ENCODE measurements at places on chromosomes 7 and 10. TPM values are rescaled to one million over a fixed set of nuclear protein-coding genes. Genes with fewer than 3 reads are reported as not detected.

Gene GJD4
- total RNA-seq, result not detected

Gene CYP2C19
- 0.26 TPM for total RNA-seq

Gene UTF1
- not detected for total RNA-seq

Gene MYL10
- not detected for total RNA-seq

Gene ZNF467
- total RNA-seq, result 3.5 TPM

Gene ASB10
- not detected for total RNA-seq

Gene VWC2
- not detected for total RNA-seq

Gene CHST12
- 0.51 TPM for total RNA-seq

Gene TMEM26
- under 0.01 TPM for total RNA-seq

Gene MYL7
- total RNA-seq, result not detected

Gene NAT16
- total RNA-seq, result not detected

Gene MCM10
- 0.38 TPM for total RNA-seq

Gene TAS2R5
- 3.9 TPM for total RNA-seq

Gene LIPF
- total RNA-seq, result not detected

Gene RBP4
- not detected for total RNA-seq

Gene SORBS1
- total RNA-seq, result 0.13 TPM

DNA sequence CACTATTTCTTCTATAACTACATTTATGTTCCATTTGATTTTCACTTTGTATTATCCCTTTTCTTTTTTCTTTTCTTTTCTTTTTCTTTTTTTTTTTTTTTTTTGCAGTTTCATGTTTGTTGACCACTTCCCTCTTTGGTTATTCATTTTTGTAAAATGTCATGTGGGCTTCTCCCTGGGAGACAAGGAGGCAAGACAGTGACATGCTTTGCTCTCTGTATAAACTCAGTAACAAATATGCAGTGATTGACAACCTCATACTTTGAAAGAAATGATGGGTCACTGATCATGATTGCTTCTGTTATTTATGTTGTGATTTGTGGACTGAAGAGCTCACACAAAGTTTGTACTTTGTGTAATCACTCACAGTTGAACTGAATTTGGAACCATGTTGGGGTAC, 90.2 kb upstream of the ABI1 start:
- no peak for DNase-seq

DNA sequence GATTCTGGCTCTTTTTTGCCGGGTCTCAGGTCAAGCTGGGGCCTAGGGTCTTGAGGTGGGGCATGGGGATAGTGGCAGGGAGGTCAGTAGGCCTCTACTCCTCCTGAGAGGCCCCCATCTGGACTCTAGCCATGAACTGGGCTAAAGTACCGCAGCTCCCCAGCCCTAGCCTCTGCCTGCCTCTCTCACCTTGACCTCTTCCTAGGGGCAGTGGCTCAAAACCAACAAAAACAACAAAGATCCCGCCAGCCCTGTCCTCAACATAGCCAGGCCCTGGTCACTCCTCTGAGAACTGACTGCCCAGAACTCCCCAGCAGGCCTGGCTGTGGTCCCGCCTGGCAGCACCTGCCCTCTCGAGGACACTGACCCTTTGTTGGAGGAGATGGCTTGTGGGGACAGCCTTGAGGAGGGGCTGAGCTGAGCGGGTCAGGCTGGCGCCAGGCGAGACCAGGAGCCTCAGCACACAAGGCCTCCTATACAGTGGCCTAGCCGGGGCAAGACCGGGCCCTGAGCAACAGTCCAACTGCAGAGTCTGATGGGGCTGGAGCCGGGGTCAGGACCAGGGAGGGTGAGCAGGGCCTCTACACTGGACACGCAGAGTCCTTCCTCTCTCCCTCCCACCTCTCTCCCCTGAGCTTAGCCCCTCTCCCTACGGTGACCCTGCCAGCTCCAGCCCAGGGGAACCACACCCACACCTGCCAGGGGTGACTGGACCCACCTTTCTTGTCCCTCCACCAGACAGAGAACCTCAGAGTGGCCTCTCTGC, 11.6 kb upstream of the PPIF start:
- no peak for DNase-seq

- no peak for DNase-seq
Observed at GRCh38 chr7:75584354-75584753, 92.2 kb downstream of the SPDYE5 start.

DNA sequence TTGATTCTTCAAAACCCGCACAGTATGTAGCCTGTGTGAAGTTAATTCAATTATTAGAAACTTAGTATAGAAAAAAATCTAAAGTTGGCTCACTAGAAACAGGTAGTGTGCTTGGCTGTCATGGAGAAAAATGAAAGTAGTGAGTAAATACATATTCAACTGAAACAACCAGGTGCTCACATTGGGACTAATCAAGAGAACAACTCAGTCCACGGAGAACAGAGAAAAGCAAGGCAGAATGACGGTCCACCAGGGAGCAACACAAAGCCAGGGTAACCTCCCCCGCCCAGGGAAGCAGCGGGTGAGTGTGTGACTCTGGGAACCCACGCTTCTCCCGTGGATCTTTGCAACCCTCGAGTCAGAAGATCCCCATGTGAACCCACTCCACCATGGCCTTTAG, 300.5 kb downstream of the SORCS1 start:
- no peak for DNase-seq

DNA sequence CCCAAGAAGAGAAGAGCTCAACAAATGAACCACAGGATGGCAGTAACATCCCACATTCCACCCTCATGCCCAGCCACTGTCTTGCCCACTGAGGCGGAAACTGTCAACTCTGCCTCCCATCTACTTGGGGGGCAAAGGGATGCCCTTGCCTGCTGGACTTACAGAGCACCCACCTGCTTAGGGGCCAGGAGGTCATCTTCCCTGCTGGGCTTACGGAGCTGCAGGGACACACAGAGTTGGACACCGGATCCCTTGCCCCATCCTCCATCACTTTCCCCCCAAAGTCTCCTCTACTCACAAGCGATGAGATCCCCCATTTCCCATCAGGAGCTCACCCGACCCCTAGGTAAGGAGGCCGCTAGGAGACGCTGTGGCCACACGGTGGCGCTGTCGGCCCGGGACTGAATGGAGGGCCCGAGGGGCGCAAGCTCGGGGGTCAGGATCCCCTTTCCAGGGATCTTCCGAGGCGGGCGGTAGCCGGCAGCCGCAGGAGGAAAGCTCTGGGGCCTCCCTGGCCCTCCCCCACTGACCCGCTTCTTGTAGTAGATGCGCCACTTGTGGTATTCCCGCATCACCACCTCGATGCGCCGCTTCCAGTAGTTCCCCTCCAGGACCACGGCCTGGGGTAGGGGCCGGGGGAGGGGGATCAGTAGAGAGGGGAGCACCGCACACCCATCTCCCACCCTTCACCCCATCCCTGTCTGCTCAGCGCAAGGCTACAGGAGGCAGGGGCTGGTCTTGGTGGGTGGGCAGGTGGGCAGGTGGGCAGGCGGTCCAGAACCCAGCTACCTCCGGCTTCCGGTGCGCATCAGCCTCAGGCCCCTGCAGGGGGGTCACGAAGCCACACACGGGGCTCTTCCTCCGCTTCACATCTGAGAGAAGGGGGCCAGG, 17.3 kb downstream of the MLXIPL start:
- no peak for DNase-seq

DNA sequence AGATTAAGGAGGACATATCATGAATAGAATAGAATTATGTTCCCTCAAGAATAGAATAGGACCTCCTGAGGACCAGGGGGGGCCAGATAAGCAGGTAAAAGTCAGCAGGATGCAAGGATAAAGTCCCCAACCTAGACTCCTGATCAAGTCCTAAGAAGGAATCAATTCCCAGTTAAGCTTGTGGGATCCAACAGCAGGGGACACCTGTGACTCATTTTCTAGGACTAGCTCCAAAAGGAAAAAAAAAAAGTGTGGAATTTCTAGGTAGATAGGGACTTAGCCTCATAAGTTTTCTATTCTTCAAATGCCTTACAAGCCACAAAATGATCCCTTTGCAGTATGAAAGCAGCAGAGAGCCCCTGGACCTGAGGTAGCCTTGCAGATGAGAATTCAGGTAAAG, 336.2 kb downstream of the WDR11 start:
- peak; percentile 25 for DNase-seq

DNA sequence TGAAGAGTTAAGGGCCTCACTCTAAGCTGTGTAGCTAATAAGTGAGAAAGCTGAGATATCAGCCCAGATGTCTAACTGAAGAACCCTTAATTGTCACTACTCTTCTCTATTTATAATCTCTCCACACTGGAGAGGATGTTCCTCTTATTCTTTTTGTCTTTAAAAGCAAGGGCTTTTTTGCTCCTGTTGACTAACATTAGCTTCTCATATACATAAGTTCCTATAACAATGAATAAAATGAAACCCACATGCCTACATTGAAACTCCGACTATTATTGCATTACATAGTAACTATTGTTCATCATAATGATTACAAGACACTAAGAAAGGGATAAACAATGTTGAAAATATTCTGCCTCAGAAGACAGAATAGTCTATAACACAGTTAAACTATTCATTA, 67.1 kb downstream of the GNAT3 start:
- DNase-seq, result no peak

GRCh38 chr7:32447218-32447617, 43.0 kb downstream of the LSM5 start:
- DNase-seq, result no peak

GRCh38 chr7:36827726-36828703, 103.7 kb upstream of the AOAH start:
- DNase-seq, result peak; percentile 60

- no peak for DNase-seq
Observed at GRCh38 chr7:12690041-12690878, 2.8 kb downstream of the ARL4A start.

GRCh38 chr10:78435484-78436221, 402.0 kb downstream of the RPS24 start:
- no peak for DNase-seq

GRCh38 chr7:10860516-10860915, 113.2 kb upstream of the PHF14 start:
- DNase-seq, result peak; percentile 64

GRCh38 chr7:96991546-96992191, 13.7 kb upstream of the DLX6 start:
- no peak for DNase-seq

DNA sequence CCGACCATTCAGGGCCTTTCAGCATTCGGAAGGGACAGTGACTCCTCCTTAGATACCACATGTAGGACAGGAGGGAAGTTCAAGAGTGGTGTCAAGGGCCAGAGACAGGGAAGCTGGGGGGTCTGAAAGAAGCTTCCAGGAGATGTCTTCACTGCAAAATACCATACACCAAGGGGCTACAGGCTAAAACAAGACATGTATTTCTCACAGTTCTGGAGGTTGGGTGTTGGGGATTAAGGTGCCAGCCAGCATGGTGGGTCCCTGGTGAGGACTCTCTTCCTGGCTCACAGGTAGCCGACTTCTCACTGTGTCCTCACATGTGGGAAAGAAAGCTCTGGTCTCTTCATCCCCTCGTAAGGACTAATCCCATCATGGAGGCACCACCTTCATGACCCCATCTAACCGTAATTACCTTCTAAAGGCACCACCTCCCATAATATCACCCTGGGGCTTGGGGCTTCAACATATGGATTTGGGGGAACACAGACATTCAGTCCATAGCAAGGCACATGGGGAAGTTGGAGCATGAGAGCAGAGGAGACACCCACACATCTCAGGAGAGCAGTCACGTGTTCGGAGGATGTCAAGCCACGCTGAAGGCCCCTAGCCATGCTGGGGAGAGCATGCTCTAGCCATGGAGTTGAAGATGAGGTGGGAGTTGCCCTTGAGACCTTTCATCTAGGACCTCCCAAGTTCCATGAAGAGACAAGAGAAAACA, 73.9 kb upstream of the GDF10 start:
- DNase-seq, result no peak

GRCh38 chr10:122084286-122085041, 95.5 kb downstream of the TACC2 start:
- DNase-seq, result no peak

GRCh38 chr10:60827791-60828488, 49.7 kb downstream of the CDK1 start:
- DNase-seq, result peak; percentile 66

DNA sequence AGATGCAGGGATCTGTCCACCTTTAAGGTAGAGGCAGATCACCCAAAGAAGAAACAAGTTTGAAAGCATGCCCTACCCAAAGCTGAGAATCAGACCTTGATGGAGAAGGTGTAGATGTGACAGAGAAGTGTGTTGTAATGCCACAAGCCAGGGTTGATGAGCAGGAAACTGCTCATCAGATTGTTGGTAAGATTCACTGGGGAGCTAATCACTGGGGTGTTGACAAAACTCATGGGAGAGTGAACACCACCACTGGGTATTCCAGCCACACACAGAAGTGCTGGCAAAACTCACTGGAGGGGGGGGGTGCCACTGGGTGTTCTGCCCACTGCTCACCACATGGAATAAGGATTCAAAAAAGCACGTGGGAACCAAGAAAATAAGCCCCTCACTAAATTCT, 95.2 kb downstream of the IQUB start:
- DNase-seq, result no peak

DNA sequence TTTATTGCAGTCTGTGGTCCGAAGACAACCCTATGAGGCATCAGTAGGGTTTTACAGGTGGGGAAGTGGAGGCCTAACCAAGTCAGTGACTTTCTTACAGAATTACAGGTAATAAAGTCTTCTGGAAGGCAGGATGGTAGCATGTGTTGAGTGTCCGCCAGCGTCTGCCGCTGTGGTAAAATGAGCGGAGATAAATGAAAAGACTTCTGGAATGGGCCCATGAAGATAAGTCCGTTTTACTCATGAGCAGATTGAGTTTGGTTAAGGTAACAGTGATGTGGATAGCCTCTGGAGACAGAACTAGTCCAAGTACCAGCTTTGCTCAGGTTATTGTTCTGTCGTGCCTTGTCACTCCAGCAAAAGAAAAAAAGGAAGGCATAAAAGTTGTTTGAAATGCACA, 966 bp downstream of the FBH1 start:
- peak; percentile 4 for DNase-seq

DNA sequence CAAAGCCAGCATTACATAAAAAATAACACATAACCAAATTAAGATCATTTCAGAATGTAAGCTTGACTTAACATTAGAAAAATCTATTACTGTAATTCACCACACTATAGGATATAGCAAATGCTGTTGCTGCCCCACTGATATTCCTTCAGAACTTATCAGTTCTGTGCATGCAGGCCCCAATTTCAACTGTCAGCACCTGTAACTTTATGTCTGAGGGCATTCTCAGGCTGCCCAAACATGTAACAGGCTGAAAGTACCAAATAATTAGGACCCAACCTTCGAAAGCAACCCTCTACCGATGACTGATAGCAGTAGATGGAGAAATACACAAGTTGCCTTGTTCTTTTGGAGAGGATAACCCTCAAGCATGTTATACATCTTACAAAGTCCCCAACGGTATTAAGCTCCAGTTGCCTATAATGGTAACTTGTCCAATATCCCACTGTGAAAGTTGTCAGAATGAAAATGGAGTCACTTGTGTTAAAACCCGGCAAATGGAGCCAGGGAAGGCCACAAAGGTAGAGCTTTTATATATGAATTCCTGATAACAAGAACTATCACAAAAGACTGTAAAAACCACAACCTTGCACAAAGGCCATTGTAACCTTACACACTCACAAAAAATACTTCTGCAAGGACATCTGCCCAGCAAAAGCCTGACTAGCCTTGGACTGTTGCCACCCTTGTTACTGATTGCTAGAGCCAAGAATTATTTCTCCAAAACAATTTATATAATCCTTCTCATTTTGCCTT, 66.9 kb upstream of the ZNF746 start:
- DNase-seq, result no peak

GRCh38 chr10:32417911-32418547, 27.9 kb upstream of the CCDC7 start:
- DNase-seq, result no peak

All from bronchial epithelial cell (primary cell).